Heart left ventricle (tissue), 16 donors: ENCODE measurements at places on chromosomes 11 and 22.

- H3K4me1 ChIP-seq = peaks cover 7% of the 10 kb centered on the region
- no peak overlapping the region for H3K4me3 ChIP-seq
- peaks cover 20% of the 10 kb centered on the region for H3K36me3 ChIP-seq
- H3K27me3 ChIP-seq = no peaks in the 10 kb centered on the region
These were observed 21.3 kb downstream of the TRIM44 start for GRCh38 chr11:35683728-35684339.

DNA sequence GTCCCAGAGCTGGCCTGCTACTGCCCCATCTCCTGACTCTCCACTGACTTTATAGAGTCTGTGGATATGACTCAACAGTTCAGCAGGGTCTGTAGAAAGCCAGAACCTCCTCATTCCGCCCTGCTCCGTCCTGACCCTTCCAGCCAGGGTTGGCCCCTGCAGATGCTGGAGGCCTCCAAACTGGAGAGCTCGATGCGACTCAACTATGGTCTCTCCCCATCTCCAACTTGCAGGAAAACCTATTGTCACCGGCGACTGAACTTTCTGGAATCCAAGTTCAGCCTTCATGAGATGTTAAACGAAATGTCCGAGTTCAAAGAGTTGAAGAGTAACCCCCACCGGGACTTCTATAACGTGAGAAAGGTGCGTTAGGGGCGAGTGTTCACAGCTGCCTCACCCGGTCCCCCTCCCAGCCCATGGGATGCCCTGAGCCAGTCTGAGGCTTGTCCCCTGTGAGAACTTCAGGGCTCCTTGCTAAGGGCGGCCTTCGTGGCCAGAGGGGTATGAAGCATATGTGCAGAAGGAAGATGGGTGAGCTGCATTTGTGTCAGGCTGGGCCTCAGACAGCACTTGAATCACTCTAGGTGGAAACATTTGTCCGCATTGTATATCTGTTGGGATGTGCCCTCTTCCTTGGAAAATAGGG, 32.1 kb downstream of the AMPD3 start:
- no peaks in the 10 kb centered on the region for H3K27me3 ChIP-seq
- DNase-seq = no peak
- H3K36me3 ChIP-seq = no peaks in the 10 kb centered on the region
- H3K27ac ChIP-seq = no peak overlapping the region

DNA sequence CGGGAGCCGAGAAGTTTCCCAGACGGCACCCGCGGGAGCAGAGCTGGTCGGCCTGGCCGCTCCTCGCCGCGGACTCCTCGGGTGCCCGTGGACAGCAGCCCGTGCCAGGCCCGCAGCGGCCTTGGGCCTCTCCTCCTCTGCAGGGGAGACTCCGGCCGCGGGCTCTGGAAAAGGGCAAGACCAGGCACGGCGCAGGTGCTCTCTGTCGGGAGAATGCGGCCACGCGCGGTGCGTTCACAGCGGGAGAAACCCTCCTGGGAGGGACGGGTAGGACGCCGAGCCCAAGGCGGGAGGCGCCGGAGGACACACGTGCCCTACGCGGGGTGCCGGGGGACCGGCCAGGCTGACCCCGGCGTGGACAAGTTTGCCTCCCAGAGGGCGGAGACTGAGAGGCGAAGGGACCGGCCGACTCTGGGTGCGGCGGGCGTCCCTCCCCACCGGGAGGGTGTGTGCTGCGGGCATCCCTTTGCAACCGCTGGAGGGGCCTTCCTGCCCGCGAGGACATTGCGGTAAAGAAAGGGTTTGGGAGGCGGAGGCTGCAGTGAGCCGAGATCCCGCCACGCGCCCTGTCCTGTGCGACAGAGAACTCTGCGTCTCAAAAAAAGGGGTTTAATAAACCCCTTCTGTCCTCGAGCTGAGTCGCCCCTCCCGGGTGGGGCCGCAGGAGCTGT, 2.3 kb downstream of the IFITM1 start:
- peak overlapping the region; percentile 96 for H3K27ac ChIP-seq
- H3K4me3 ChIP-seq = peak overlapping the region; percentile 81
- peaks cover 28% of the 10 kb centered on the region for H3K4me1 ChIP-seq

DNA sequence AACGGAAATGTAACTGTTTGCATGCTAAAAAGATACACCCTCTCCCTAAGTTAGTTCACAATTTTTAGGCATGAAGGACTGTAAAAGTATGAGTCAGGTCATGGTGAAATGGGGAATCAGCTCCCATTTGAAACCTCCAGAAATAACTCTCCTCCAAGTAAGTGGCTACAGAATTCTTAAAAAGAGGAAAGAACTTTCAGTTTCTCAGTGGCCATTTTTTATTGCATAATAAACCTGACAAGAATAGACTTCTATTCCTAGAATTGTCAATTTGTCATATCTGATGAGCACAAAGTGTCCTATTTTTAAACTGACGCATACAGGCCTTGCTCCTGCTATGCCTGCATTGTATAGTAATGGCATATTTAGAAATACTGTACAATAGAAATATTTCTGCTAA, 612.2 kb downstream of the CNTN5 start:
- no peaks in the 10 kb centered on the region for H3K27me3 ChIP-seq
- no peaks in the 10 kb centered on the region for H3K4me1 ChIP-seq
- DNase-seq = no peak
- H3K4me3 ChIP-seq = no peak overlapping the region
- H3K27ac ChIP-seq = no peak overlapping the region

DNA sequence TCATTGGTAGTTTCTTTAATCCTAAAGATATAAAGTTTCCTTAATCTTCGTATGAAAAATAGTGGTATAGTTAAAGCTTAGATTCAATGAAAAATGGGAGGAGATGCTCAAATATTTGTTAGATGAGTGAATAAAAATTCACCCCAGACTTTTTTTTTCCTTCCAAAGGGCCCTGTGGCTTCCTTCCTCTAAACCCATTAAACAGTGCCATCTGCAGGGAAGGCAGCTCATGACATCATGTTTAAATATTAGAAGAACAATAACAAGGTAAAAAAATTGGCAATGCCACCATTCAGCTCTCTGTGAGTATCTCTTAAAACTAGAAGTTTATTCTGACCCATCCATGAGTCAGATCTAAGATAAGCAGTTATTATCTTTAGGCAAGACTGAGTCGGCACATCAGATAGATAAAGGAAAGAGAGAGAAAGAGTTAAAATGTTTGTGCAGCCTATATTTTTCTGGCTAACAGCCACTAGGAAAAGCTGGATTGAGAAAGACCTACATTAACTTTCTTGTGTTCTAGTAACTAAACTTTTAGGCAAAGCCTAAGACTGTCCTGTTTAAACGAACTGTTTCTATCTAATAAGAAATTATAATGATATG, 19.1 kb upstream of the OOSP1 start:
- H3K36me3 ChIP-seq = no peaks in the 10 kb centered on the region
- H3K4me1 ChIP-seq = no peaks in the 10 kb centered on the region
- DNase-seq = no peak
- H3K4me3 ChIP-seq = no peak overlapping the region

DNA sequence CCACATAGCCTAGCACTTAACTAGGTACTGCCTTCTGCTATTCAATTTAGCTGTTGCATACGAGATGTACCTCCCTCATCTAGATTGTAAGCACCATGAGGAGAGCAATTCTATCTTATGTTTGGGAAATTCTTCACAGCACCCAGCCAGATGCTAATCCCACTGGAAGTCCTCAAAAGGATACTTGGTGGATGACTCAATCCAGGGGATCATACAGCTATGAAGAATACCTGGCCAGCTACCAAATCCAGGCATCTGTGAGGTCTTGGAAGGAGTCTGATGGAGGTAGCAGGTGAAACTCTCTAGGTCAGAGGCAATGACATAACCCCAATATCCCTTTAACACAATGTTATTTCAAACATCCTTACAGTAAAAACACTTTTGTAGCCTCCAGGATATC, 167.8 kb upstream of the NCAM1 start:
- no peaks in the 10 kb centered on the region for H3K36me3 ChIP-seq
- no peaks in the 10 kb centered on the region for H3K4me1 ChIP-seq
- H3K4me3 ChIP-seq = no peak overlapping the region
- H3K27ac ChIP-seq = no peak overlapping the region
- H3K27me3 ChIP-seq = no peaks in the 10 kb centered on the region

- H3K27ac ChIP-seq = no peak overlapping the region
- no peaks in the 10 kb centered on the region for H3K27me3 ChIP-seq
- DNase-seq = peak; percentile 40
- H3K4me1 ChIP-seq = no peaks in the 10 kb centered on the region
These were observed 2.6 kb upstream of the HPX start for GRCh38 chr11:6443269-6444003.

DNA sequence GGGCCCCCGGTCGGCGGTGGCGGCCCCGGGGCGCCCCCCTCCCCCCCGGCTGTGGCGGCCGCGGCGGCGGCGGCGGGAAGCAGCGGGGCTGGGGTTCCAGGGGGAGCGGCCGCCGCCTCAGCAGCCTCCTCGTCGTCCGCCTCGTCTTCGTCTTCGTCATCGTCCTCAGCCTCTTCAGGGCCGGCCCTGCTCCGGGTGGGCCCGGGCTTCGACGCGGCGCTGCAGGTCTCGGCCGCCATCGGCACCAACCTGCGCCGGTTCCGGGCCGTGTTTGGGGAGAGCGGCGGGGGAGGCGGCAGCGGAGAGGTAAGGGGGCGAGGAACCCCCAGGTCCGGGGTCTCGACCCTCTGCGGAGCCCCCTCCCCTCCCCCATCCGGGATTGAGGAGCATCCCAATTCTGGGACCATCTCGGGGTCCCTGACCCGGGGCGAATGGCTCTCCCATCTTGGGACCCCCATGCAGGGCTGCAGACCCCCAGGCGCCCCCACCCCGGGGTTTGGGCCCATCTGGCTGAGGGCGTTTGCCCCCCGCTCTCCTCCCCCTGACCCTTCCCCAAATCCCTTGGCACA, 431 bp downstream of the KMT2A start:
- H3K27ac ChIP-seq = peak overlapping the region; percentile 90
- DNase-seq = peak; percentile 22
- peaks cover 52% of the 10 kb centered on the region for H3K4me1 ChIP-seq
- peaks cover 4% of the 10 kb centered on the region for H3K36me3 ChIP-seq
- H3K4me3 ChIP-seq = peak overlapping the region; percentile 97

DNA sequence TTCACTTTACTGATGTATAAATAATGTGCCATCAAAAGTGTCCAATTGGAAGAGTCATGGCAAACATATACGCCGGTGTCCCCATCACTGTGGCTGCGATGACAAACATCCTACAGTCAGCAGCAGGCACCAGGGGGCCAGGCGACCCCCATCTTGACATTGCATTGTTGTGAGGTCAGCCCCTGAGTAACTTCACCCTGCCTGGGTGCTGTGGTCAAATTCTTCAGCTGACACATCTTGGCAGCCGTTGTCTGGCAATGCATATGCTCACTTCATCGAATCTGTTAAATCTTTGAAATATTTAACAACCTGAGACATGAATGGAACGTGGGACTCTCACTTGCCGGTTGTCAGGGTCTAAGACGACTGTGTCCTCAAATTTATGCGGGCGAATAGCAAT, 430.9 kb downstream of the BRD1 start:
- no peak overlapping the region for H3K4me3 ChIP-seq
- no peak for DNase-seq
- H3K4me1 ChIP-seq = no peaks in the 10 kb centered on the region
- no peak overlapping the region for H3K27ac ChIP-seq

DNA sequence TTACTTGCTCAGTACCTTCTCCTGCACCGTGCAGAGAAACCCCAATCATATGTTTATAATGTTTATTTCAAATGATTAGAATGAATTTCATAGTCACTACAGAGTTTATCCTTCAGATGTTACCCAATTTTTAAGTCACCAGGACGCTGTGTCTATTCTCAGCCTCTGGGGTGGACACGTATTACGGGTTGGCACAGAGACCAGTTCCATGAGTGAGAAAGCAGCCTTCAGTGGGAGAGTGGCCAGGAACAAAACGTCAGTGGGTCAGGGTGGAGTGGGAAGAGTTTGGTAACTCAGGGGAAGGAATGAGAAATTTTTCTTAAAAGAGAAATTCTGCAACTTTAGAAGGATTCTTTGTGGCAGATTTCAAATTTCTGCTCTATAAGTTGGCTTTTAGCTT, 77.1 kb upstream of the MTMR2 start:
- H3K36me3 ChIP-seq = no peaks in the 10 kb centered on the region
- peak overlapping the region; percentile 53 for H3K27ac ChIP-seq

DNA sequence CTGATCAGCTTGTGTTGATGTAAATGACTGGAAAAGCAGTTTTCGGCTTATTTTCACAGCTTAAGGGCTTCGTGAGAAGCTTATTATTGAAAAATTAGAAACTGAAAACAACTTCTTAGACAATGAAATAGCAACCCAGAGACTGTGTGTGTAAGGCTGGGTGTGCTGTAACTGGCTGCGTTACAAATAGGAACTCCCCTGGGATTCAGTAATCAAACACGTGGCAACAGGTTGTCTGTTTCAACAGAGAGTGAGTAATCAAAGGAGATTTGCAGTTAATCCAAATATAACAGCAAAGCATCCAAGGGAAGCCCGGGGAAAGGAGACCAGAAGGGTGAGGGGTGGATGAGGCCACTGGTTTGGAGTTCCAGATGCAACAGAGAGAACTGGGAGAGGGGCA, 19.2 kb downstream of the NTM start:
- no peak for DNase-seq
- H3K4me3 ChIP-seq = no peak overlapping the region
- no peaks in the 10 kb centered on the region for H3K27me3 ChIP-seq
- no peak overlapping the region for H3K27ac ChIP-seq

DNA sequence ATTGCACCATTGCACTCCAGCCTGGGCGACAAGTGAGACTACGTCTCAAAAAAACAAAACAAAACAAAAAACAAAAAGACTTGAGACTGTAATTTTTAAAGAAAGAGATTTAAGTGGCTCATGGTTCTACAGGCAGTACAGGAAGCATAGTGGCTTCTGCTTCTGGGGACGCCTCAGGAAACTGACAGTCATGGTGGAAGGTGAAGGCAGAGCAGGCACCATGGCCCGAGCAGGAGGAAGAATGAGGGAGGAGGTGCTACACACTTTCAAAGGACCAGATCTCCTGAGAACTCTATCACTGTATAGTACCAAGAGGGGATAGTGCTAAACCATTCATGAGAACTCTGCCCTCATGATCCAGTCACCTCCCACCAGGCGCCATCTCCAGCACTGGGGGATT, 52.0 kb downstream of the CBL start:
- H3K27me3 ChIP-seq = no peaks in the 10 kb centered on the region
- no peak for DNase-seq
- H3K4me1 ChIP-seq = peaks cover 12% of the 10 kb centered on the region
- no peak overlapping the region for H3K27ac ChIP-seq
- no peaks in the 10 kb centered on the region for H3K36me3 ChIP-seq

DNA sequence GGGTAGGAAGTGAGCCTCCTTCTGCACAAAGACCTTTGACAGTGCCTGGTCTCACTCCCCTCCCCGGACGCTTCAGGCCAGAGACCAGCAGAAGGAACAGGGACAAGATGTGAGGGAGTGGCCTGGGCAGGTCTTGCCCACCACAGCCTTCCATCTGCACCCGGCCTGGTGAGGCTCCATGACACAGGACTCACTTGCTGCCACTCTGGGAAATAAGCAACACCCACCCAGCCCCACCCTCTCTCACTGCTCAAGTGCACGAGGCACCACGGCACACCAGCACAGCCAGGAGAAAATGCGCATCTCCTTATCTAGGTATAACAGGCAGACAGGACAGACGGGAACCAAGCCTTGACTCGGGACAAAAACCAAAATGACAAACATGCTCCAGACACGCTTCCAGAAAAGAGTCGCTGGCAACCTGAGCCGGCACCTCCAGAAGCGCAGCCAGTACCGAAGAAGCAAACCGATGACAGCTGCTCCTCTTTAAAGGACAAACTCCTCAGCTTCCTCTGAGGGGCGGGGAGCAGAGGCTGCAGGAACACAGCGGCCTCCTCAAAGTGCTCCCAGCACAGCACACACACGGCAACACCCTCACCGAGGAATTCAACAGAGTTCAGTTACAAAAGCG, 41.7 kb downstream of the BRD1 start:
- H3K4me1 ChIP-seq = peaks cover 49% of the 10 kb centered on the region
- H3K36me3 ChIP-seq = peaks cover 8% of the 10 kb centered on the region
- H3K4me3 ChIP-seq = no peak overlapping the region
- H3K27me3 ChIP-seq = no peaks in the 10 kb centered on the region

GRCh38 chr11:128587415-128587814, at the start of gene ETS1:
TSS of gene ETS1 (minus strand) at chr11:128587558. CDS start at chr11:128573130, 14,428 bp downstream.
- H3K36me3 ChIP-seq = no peaks in the 10 kb centered on the region
- H3K27me3 ChIP-seq = no peaks in the 10 kb centered on the region
- DNase-seq = no peak
- H3K4me3 ChIP-seq = peak within 1 kb of the TSS; percentile 23
